ENCODE measurements at places on chromosomes 3 and 15. TPM values are rescaled to one million over a fixed set of nuclear protein-coding genes. Genes with fewer than 3 reads are reported as not detected.

DNA sequence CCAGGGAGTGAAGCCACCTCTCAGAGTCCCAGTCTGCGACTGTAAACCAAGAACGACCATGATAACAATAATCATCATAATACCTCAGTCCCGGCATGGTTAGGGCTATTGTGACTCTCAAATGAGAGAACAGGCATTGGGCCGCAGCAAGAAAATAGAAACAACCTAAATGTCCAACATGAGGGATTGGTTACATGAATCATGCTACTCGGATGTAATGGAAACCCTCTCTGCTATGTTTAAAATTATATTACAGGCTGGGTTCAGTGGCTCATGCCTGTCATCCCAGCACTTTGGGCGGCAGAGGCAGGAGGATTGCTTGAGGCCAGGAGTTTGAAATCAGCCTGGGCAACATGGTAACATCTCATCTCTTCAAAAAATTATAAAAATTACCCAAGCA, 2.8 kb downstream of the CPN2 start:
- no peak for DNase-seq
- no peaks in the 10 kb centered on the region for H3K27me3 ChIP-seq
- H3K27ac ChIP-seq, result no peak overlapping the region
- H3K4me1 ChIP-seq, result no peaks in the 10 kb centered on the region
- no peaks in the 10 kb centered on the region for H3K36me3 ChIP-seq
- no peak overlapping the region for H3K4me3 ChIP-seq

GRCh38 chr3:31505371-31506048, 27.2 kb upstream of the STT3B start:
- no peak overlapping the region for H3K4me3 ChIP-seq
- no peaks in the 10 kb centered on the region for H3K4me1 ChIP-seq
- no peaks in the 10 kb centered on the region for H3K36me3 ChIP-seq
- DNase-seq, result no peak
- no peak overlapping the region for H3K27ac ChIP-seq

The NRROS gene
- 2.2 TPM for total RNA-seq

The CHDH gene
- 0.28 TPM for total RNA-seq

The CFAP20DC gene
- total RNA-seq, result 6.7 TPM

All from PC-9 (cell line).